B cell (primary cell): ENCODE measurements at places on chromosomes 3 and 15. TPM values are rescaled to one million over a fixed set of nuclear protein-coding genes. Genes with fewer than 3 reads are reported as not detected.

The SLC22A13 gene
- total RNA-seq, result 0.70 and 0.91 TPM in 2 replicates

GRCh38 chr3:112401617-112402016 is 68.7 kb downstream of the CD200 start:
- H3K36me3 ChIP-seq, result no peaks in the 10 kb centered on the region
- peaks cover 3% of the 10 kb centered on the region for H3K4me1 ChIP-seq
- no peaks in the 10 kb centered on the region for H3K27me3 ChIP-seq
- DNase-seq, result no peak

- H3K27ac ChIP-seq, result no peak overlapping the region
- no peaks in the 10 kb centered on the region for H3K36me3 ChIP-seq
- no peaks in the 10 kb centered on the region for H3K27me3 ChIP-seq
Observed at GRCh38 chr15:70742928-70743327, 20.4 kb downstream of the UACA start.

DNA sequence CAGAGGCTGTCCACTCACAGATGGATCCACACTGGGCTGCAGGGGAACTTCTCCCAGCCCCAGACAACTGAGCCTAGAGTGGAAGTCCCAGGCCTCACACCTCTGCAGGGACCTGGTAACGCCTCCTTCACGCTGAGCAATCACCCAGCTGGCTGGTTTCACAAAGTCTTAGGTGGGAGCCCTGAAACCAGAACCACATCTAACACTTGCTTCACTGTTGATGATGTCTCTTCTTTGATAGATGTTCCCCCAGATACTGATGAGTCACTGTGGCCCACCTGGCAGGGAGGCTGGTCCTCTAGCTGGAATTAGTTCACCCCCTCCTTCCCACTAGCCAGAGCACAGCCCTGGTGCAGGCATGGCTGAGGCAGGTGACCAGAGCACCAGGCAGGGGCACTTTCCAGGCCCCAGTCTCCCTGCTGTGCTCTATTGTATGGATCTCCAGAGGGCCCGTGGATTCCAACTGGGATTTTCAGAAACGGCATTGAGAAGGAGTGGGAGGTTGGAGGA is 33.5 kb downstream of the MYL3 start:
- H3K36me3 ChIP-seq, result no peaks in the 10 kb centered on the region
- no peaks in the 10 kb centered on the region for H3K27me3 ChIP-seq
- no peaks in the 10 kb centered on the region for H3K4me1 ChIP-seq
- DNase-seq, result no peak

GRCh38 chr3:180678231-180678630 is 1.1 kb downstream of the CCDC39 start:
- peaks cover 24% of the 10 kb centered on the region for H3K27me3 ChIP-seq
- no peak overlapping the region for H3K4me3 ChIP-seq
- DNase-seq, result no peak
- H3K27ac ChIP-seq, result no peak overlapping the region

GRCh38 chr3:22581007-22581406 is 622.1 kb upstream of the UBE2E2 start:
- no peaks in the 10 kb centered on the region for H3K4me1 ChIP-seq
- no peak for DNase-seq
- H3K27ac ChIP-seq, result no peak overlapping the region
- no peaks in the 10 kb centered on the region for H3K27me3 ChIP-seq
- no peaks in the 10 kb centered on the region for H3K36me3 ChIP-seq

The CPNE9 gene
- 0.37 and 1.2 TPM in 2 replicates for total RNA-seq

- H3K4me1 ChIP-seq, result no peaks in the 10 kb centered on the region
- H3K27ac ChIP-seq, result no peak overlapping the region
- no peaks in the 10 kb centered on the region for H3K36me3 ChIP-seq
- H3K4me3 ChIP-seq, result no peak overlapping the region
- DNase-seq, result no peak
Observed at GRCh38 chr15:47360305-47360704, 357.0 kb upstream of the SEMA6D start.

DNA sequence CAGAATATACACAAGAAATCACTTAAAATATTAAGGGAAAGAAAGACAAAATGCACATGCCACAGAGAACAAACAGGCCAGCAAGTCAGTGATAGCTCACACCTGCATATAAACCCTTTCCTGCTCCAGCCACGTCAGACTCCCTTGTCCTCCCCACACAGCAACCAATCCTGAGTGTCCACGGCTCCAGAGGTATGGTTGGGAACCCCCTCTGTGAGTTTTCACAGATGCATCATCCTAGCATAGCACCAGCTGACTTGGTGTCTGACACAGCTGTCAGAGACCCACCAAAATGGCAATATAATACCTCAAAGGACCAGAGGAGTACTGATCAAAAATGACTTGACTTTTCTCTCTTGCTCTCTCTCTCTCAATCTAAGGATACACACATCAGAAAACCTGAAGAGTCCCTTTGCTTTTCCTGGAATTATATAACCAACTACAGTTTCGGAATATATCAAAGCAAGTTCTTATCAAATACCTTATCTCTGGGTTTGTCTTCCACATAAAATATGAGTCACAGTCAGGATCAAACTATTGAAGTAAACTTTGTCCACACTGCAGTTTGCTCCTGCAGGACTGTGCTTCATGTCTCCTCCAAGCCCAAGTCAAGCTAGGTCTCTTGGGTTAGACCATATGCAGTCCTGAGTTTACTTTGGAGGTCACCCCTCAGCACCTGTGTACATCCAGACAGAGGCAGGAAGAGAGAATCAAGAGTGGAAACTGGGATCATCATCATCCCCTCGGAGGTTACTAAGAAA is 187.1 kb upstream of the THBS1 start:
- no peak for DNase-seq
- H3K4me1 ChIP-seq, result no peaks in the 10 kb centered on the region
- H3K27ac ChIP-seq, result no peak overlapping the region
- H3K36me3 ChIP-seq, result no peaks in the 10 kb centered on the region
- H3K4me3 ChIP-seq, result no peak overlapping the region
- no peaks in the 10 kb centered on the region for H3K27me3 ChIP-seq

DNA sequence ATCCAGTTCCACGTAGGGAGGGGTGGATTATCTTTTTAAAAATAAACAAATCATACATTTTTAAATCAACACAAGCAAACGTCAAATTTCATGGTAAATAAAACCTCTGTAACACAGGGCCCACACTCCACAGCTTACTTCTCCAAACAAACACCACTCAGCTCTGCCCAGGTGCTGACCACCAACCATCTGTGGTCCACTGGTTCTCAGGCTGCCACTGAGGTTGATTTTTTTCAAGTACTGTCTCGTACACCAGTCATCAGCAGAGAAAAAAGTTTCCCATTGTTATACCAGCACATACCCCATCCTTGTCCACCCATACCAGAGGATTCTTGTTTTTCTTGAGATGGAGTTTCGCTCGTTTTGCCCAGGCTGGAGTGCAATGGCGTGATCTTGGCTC is 32.4 kb downstream of the CHSY1 start:
- no peak overlapping the region for H3K27ac ChIP-seq
- peaks cover 9% of the 10 kb centered on the region for H3K36me3 ChIP-seq

DNA sequence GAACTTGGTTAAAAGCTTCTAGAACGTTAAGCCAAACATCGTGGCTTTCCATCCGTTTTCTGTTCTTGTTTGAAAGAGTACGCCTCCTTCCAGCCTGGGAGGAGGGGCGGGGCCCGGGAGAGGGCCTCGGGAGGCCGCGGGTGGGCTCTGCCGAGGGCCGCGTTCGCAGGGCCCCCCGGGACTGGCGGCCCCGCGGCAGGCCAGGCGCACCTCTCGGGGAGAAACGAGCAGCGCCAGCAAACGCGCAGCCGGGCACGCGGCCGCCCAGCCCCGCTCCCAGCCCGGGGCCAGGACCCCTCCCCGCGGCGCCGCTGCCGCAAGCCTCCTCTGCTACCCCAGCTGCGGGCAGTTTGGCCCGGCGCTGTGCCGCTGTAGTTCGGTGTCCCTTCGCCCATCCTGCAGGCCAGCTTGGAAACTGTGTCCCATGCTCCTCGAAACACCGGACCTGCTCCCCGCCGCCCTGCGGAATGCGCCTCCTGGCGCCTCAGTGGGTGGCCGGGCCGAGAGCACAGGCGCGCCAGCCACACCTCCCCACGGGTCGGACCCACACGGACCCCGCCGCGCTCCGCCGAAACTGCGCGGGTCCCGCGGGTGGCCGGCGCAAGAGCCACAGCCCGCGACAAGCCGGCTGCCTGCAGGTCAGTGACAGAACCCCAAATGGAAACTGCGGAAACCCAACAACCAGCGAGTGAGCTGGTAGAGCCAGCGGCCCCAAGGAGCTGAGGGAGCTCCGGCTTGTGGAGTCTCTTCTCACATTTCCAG is 2.3 kb downstream of the OCA2 start:
- peaks cover 55% of the 10 kb centered on the region for H3K4me1 ChIP-seq
- no peak overlapping the region for H3K27ac ChIP-seq

DNA sequence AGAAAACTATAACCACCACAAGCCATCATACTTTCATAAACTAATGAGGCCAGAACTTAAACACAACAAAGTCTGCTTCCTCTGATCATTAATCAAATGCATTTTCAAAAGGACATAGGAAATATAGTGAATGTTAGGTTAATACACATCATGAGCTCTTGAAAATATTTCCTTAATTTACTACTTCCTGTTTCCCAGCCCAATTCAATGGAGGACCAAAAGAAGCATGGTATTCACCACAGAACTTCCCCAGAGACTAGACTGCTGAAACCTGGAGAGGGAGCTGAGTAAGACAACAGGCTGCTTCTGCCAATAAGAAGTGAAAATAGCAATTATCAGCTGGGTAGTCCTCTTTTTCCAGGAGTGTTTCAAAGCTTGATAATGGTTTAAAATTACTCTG is 250.3 kb downstream of the ULK4 start:
- H3K27me3 ChIP-seq, result no peaks in the 10 kb centered on the region
- no peak overlapping the region for H3K27ac ChIP-seq
- DNase-seq, result no peak
- no peak overlapping the region for H3K4me3 ChIP-seq
- H3K36me3 ChIP-seq, result no peaks in the 10 kb centered on the region
